ENCODE measurements at places on chromosomes 2 and 18. TPM values are rescaled to one million over a fixed set of nuclear protein-coding genes. Genes with fewer than 3 reads are reported as not detected.

HOXD11 gene
- not detected for total RNA-seq

DSG1 gene
- total RNA-seq: not detected

PPP1R1C gene
- total RNA-seq: 2.2 TPM

THSD7B gene
- total RNA-seq: not detected

RAX gene
- total RNA-seq: not detected

CHN1 gene
- total RNA-seq: 59.2 TPM

SPP2 gene
- total RNA-seq: not detected

CD207 gene
- not detected for total RNA-seq

C18orf63 gene
- total RNA-seq: not detected

ADAM23 gene
- total RNA-seq: 10.6 TPM

TLX2 gene
- 0.58 TPM for total RNA-seq

SP5 gene
- not detected for total RNA-seq

STARD6 gene
- total RNA-seq: not detected

HNRNPLL gene
- 49.8 TPM for total RNA-seq

UGT1A5 gene
- not detected for total RNA-seq

NAT8 gene
- total RNA-seq: not detected

RAB6C gene
- not detected for total RNA-seq

PSTPIP2 gene
- total RNA-seq: 11.5 TPM

HOXD9 gene
- total RNA-seq: 0.17 TPM

HOXD12 gene
- not detected for total RNA-seq

RSAD2 gene
- 0.50 TPM for total RNA-seq

CYRIA gene
- total RNA-seq: 4.3 TPM

WDR75 gene
- 51.1 TPM for total RNA-seq

CFC1 gene
- total RNA-seq: not detected

AKAIN1 gene
- not detected for total RNA-seq

PROKR1 gene
- not detected for total RNA-seq

FAM237A gene
- total RNA-seq: not detected

ALPG gene
- total RNA-seq: not detected

IL1RL1 gene
- total RNA-seq: 0.33 TPM

FOXI3 gene
- not detected for total RNA-seq

COLEC11 gene
- total RNA-seq: not detected

OSBPL1A gene
- total RNA-seq: 59.2 TPM

WIPF1 gene
- total RNA-seq: 40.3 TPM

CELF4 gene
- total RNA-seq: not detected

ZSWIM2 gene
- not detected for total RNA-seq

ZNF2 gene
- total RNA-seq: 13.1 TPM

CRYBA2 gene
- not detected for total RNA-seq

ABCB11 gene
- total RNA-seq: under 0.01 TPM

TMEM37 gene
- total RNA-seq: 0.44 TPM

EXOC6B gene
- total RNA-seq: 33.2 TPM

PROM2 gene
- 0.83 TPM for total RNA-seq

LTBP1 gene
- 645 TPM for total RNA-seq

VIL1 gene
- total RNA-seq: not detected

LRRC30 gene
- total RNA-seq: not detected

DSC3 gene
- total RNA-seq: 0.15 TPM

SLC8A1 gene
- 80.3 TPM for total RNA-seq

TTL gene
- 37.7 TPM for total RNA-seq

ABCG8 gene
- not detected for total RNA-seq

DUSP19 gene
- 3.5 TPM for total RNA-seq

Measured in smooth muscle cell of trachea (primary cell).